Left colon (tissue), 2 donors: ENCODE measurements at places on chromosomes 3 and 15.

DNA sequence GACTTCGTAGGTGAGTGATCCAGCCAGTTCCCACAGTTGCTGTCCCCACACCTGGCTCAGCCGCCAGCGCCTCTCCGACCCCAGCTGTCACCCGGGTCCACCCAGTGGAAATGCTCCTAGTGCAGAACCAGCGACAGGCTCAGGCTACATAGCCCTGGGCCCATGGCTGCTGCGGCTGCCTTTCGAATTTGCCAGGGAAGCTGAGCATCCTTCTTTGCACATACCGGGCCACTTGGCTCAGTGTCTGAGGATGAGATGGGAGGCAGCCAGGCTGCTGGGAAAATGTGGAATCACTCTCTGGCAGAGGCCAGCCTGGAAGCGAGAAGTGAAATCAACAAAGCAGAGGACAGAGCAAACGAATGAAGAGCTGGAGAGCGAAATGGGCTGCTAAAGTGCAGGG lies 80.1 kb downstream of the ST8SIA2 start:
- DNase-seq, result no peak

DNA sequence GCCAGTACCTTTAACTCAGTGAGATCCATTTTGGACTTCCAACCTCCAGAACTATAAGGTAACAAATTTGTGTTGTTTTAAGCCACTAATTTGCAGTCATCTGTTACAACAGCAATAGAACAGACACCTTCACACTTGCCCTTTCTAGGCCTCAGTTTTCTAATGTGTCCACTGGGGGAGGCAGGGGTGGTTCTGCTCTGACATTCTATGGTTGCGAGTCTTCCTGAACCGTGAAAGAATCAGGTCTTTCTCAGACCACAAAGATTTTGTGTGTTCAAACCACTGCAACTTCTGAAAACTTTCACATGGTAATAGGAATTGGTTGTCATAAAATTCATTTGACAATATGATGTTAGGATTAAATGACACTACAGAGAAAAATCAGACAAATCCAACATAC lies 26.8 kb upstream of the CSTA start:
- no peak for DNase-seq

GRCh38 chr3:39103791-39104552 lies 3.5 kb downstream of the GORASP1 start:
- no peak for DNase-seq

- no peak for DNase-seq
Observed at GRCh38 chr3:40765884-40766283, 241.1 kb downstream of the ZNF621 start.

DNA sequence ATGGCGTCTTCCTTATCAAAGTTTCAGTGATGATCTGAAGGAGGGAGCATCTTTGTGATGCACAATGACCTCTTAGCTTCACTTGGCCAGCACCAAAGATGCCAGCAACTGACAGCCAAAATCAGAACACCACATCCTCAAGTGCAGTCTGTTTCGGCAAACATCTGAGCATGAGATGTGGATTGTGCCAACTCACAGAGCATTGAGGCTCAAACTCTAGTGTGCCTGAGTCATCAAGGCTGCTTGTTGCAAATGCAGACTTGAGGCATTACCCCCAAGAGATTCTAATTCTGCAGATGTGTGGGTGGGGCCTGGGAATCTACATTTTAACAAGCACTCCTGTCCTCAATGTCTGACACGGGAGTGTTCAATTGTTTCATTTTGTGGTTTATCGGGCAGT lies 35.8 kb downstream of the ABHD5 start:
- no peak for DNase-seq

GRCh38 chr3:191282251-191283185 lies 46.7 kb upstream of the CCDC50 start:
- DNase-seq, result no peak
